ENCODE measurements at places on chromosomes 4 and X.

DNA sequence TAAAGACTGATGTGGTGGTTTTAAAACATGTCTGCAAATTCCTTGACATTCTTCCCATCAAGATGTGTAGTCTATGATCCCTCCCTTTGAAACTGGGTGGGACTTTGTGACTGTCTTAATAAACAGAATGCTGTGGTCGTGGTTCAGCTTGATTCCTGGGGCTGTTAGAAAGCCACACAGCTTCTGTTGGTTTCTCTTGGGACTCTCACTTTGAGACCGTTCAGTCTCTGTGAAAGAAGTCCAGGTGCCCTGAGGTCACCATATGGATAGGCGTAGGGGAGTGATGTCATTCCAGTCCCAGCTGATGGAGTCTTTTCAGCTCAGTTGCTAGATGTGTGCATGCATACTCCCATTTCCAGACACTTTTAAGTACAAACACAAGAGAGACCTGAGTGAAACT lies 216.6 kb downstream of the KDR start:
- DNase-seq, result no peak

DNA sequence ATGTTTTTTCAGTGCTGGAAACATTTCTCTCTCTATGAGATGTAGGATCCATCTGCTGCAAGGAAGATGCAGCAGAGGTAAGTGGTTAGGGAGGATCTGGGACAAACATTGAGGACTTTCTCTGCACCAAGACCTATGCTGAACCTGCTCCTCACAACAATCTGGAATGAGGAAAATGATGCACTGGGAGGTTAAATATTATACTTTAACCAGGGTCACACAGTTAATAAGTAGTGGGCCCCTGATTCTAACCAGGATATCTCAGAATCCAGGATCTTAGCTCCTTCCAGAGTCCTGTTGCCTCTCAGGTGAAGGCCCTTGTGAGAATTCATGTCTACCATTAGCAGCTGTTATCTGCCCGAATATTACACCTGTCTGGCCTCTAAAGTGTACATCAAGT lies 7.0 kb downstream of the CXCL9 start:
- DNase-seq, result no peak

DNA sequence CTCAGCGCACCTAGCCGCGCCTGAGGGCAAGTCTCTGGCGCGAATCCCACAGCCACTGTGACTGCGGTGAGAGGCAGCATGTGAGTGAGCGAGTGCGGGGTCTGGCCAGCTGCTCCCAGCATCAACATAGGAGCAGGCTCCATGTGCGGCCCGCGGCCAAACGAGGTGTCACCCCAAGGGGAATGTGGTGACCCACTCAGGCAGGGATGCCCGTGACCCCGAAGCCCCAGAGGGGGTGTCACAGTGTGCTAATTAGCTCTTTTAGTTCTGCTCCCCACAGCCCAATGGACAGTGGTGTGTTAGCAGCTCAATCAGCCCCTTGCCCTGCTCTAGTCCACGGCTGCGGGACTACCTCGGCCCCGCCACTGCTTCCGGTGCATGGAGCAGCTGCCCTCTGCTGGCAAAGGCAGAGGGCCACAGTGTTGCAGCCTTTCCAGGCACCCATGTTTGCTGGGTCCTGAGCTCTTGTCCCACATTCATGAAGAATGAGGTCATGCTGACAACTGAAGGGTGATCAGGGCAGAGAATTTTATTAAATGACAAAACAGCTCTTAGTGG lies 61.4 kb downstream of the AGA start:
- DNase-seq, result no peak

DNA sequence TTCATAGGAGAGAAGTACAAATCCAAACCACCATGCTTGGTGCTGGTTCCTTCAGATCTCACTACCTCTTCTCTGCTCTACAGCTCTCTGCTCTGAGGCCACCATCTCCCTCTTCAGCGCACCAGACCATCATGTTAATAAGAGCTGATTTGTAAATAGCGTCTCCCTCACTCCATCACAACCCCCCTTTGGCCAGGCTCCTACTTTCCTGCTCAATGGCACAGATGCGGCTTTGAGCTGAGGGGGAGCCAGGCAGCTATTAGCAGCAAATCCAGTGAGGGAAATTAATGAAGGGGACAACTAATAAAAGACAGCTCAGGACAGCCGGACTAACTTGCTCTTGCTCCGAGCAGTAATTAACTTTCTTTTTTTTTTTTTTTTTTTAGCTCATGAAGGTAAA lies 13.1 kb downstream of the NEUROG2 start:
- DNase-seq, result no peak

DNA sequence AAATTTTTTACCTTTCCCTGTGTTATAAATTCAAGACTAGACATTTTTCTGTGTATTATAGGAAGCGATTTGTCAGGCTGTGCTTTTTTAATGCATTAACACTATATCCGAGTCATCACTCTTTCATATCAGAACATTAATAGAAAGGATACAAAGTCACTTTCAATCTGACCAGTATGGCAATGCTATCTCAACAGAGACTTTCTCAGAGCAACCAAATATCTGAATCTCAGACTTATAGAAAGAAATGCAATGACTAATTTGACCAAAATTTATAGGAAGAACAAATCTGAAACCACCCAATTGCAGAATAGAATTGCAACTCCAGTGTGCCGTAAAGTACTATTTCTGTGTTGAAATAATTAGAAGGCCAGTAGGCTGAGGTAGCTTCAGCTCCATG lies 473 bp upstream of the TKTL2 start:
- DNase-seq, result no peak

DNA sequence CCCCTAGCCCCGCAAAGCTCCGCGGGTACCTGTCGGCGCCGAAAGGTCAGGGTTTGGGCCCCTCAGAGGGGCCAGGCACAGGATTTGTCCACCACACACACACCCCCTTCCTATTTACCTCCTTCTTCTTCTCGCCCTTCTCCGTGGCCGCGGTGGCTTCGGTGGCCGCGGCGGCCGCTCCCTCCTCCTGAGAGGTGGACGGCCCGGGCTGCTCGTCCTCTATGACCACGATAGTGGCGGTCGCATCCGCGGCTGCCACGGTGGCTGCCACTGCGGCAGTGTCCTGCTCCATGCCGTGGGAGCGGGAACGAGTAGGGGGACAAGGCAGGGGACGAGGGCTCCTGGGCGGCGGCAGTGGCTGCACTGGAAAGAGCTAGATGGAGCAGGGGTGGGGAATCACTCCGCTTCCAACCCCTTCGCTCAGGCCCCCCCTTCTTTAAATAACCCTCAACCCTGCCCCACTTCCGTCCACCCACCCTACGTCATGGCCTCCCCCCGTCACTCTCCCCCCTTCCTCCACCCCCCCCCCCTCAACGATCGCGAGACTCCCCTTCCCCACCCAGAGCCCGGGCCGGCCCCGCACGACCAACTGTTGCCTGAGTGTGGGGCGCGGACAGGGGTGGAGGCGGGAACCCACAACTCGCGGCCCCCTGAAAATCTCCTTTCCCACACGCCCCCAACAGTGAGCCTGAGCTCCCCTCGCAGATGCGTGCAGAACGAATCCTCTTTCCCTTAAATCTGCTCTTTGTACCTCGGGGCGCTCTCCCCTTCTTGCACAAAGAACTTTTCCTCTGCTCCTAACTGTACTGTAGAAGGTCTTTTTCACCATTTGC lies at the start of gene SMARCA1:
Gene SMARCA1, minus strand, starts transcription at position 412 of the 833 bp plus-strand sequence. Its CDS starts 120 bp downstream, at position 292.
- DNase-seq, result no peak

DNA sequence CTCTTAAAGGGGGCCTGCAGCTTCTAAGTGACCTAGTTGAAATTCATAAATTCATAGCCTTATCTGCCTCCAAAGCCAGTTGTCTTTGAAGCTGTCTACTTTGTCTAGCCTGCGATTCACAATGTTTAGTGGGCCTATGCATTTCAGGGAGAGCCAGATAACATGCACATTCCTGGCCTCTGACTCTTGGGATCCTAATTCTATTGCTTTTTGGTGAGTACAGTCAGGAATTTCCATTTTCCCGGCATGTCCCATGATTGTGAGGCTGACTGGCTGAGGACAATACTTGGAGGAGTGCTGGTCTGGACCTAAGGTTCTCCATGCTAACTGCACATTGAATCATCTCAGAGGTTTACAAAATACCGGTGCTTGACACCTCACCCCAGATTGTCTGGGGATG lies 155.0 kb downstream of the MSL3 start:
- no peak for DNase-seq

Measured in DMS153 (cell line).